ENCODE measurements at places on chromosomes 12 and 14.

DNA sequence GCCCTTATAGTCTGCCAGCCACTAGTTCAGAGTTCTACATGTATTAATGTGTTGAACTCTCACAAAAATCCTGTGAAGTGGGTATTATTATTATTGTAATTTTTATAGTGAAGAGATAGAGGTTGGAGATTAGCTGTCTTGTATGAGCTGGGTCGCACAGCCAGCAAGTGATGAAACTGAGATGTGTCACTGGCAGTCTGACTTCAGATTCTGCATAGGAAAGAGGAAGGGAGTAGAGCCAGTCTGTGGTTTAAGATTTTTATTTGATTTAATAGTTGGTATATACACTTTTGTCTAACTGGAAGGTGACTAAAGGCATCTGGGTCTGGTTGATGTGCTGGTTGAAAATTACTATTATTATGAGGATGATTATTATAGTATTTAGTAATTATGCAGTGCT is 5.8 kb upstream of the FRS2 start:
- no peak for DNase-seq

DNA sequence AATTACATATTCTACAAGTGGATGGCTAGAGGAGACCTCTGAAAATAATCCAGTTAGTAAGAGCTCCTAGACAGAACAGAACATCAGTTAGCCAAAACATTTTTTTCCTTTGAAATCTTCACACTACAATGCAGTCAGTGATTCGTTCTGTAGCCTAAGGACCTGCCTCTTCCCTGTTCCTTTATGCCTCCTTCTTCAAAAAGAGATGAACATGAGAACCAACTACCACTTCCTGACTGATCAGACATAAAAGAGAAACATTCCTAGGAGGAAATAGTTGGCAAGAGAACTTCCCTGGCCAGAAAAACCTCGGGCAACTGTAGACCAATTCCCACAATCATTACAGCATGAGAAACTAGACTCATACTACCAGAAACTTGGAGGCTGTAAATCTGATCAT is 29.4 kb downstream of the ITPR2 start:
- DNase-seq, result peak; percentile 56

DNA sequence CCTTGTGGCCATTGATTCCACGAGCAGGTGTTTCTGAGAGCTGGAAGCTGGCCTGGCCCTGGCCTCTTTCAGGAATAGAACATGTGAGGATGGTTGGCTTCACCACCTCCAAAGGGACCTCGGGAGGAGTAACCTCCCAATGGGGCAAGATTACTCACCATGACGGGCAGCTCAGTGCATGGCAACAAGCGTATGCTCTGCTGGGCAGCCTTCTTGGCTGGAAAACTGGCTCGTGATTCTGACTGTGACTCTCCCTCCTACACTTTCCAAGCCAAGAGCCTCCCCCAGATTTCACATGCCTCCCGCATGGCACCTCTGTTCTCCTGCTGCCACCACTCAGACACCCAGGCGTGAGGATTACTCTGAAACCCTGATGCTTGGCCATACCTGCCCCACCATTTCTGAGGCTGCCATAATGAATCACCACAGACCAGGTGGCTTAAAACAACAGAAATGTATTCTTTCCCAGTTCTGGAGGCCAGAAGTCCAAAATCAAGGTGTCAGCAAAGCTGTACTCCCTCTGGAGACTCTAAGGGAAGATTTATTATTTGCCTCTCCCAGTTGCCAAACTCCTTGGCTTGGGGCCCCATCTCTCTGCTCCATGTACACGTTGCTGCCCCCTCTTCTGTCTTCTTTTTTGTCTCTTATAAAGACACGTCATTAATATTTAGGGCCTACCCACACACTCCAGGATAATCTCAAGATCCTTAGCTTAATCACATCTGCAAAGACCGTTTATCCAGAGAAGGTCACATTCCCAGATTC is 215.9 kb downstream of the CHST11 start:
- peak; percentile 68 for DNase-seq

DNA sequence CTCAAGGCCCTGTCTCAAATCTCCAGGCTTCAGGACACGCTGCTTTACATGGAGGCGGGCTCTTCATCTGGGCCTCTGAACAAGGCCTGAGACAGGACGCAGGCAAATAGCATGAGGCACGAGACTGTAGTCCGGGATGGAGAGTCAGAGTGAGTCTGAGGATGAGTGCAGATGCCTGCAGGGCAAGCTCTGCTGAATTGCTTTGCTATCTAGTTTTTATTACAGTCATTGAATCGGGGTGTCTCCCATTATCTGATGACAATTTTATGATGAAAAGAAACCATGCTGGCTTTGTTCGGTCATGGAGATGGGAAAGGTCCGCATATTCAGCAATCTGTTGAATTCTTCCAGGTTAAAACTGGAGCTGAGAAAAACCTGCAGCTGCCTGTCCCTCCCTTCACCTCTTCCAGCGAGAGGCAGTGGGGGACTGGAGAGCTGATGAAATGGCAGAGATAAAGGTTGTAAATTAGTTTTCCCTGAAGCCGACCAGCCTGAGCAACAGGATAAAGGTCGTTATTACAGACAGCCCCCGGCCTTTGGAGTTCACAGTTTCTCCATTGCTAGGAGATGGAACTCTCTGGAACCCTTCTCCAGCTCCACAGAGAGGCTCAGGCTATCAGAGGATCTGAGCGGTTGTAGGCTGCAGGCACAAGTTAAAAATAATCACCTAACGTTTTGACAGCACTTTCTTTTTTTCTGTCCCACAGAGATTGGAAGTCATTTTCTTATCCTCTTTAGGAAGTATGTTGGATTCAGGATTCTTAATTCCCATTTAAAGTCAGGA is 1.3 kb upstream of the ADGRD1 start:
- no peak for DNase-seq

DNA sequence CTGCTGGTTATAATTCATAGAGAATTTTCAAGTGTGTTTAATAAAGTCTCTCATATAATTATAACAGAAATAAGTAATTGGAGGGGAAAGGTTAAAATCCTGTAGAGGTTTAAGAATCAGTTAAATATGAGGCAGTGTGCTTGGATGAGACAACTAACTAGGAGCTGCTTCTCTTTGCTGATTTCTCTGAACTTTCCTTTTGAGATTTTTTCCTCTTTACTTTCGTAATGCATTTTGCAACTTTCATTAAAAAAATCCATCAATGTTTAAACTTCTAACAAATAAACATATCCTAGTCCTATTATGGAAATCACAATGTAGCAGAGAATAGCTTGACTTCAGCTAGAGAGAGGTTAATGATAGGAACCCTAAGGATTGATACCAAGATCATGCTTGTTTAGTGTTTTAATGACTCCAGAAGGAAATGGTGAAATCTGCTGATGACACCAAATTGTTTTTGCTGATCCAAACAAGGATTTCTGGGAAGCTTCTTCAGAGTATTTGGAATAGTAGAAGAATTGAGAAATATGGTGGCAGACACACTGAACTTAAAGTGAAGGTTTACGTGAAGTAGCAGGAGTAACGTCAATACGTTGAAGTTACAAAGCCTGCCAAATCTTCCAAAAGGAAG is 122.6 kb downstream of the RAD51B start:
- peak; percentile 5 for DNase-seq

- peak; percentile 42 for DNase-seq
These were observed 107.7 kb upstream of the SLC38A2 start for GRCh38 chr12:46480316-46480715.

- peak; percentile 87 for DNase-seq
These were observed 123.5 kb upstream of the CAND1 start for GRCh38 chr12:67145692-67146091.

GRCh38 chr12:15662303-15662980 is 126.7 kb downstream of the EPS8 start:
- DNase-seq, result peak; percentile 99

GRCh38 chr12:116400636-116401372 is 123.3 kb upstream of the MED13L start:
- no peak for DNase-seq

DNA sequence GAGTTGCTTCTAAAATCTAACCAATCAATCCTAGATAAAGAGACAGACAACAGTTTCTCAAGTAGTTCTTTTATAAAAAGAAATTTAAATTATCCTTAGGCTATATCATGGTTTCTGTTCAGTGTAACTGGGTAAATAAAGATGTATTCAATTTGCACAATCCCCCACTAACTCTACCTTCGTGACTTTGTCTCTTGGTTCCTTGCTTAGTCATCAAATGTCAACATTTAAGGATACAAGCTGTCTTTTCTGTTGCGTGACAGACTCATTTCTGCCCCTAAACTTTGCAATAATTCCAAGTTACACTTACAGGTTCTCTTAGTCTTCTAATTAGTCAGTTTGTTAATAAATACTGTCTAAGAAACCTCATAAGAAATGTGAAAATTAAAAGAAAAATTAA is 50.6 kb downstream of the SCAF11 start:
- DNase-seq, result peak; percentile 19

DNA sequence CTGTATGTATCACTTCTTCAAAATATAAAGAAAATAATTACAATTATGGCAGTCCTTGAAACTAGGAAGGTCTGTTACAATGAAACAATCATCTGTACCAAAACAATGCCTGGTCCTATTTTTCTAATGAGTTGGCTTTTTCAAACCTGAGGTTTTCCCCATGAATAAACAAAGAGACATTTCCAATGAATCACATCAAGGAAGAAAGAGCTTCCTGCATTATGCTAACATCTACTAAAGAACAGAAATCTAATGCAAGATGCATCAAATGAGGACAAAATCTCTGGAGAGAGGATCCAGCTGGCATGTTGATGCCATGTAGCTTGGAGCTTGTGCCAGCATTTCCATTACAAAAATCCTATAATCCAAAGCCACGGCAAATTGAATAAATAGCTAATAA is 29.3 kb downstream of the NIN start:
- peak; percentile 74 for DNase-seq

- DNase-seq, result no peak
These were observed 203.1 kb upstream of the C14orf180 start for GRCh38 chr14:104376202-104377140.

DNA sequence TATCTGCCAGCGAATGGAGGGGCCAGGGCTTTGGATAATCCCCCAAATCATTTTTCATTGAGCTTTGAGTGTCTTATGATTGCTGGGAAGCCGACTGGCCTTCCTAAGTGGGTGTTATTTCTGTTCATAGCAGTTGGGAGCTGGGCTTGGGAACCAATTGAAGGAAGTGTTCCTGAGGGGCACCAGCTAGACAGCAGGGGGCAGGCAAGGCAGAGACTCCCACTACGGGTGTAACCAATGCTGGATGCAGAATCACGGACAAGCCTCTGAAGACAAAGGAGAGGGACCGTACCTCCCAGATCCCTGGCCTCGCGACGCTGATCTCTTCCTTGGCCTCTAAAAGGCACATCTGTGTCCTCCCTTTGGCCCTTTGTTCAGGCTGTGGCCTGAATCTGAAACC is 149.0 kb upstream of the PRMT8 start:
- DNase-seq, result peak; percentile 16

DNA sequence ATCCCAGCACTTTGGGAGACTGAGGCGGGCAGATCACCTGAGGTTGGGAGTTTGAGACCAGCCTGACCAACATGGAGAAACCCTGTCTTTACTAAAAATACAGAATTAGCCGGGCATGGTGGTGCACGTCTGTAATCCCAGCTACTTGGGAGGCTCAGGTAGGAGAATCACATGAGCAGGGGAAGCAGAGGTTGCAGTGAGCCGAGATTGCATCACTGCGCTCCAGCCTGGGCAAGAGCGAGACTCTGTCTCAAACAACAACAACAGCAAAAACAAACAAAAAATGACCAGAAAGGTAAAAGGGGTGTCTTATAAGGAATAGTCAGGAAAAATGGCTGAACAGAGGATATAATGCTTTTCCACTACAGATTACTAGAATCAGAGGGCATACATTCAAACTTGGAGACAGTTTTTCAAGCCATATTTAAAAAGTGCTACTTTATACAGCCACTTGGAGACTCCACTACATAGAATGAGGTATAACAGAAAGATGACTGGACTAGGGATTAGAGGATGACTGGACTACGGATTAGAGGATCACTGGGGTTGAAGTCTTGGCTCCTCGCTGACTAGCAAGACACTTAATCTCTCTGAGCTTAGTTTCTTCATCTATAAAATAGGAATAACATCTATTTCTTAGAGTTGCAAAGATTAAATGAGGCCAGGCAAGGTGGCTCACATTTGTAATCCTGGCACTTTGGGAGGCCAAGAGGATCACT is 4.9 kb upstream of the CS start:
- DNase-seq, result no peak

GRCh38 chr14:29144621-29145020 is 378.0 kb downstream of the FOXG1 start:
- DNase-seq, result peak; percentile 35

GRCh38 chr12:25459541-25459951 is 93.5 kb downstream of the LMNTD1 start:
- DNase-seq, result no peak

DNA sequence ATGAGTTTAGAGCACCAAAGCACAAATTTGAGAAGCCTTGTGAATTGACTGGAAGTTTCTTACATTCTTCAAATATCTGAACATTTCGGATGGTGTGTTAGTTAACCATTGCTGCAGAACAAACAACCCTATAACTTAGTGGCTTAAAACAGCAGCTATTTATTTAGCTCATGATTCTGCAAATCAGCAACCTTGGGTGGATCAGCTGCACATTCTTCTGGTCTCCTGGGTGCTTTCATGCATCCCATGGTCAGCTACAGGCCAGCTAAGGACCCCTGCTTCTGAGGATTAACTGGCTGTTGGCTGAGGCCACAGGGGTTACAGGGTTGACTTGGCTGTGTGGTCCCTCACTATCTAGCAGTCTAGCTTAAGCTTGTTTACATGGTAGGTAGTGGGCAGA is 114.0 kb upstream of the HIF1A start:
- no peak for DNase-seq

GRCh38 chr12:5070090-5070489 is 26.4 kb downstream of the KCNA5 start:
- no peak for DNase-seq

GRCh38 chr12:2851931-2852330 is 4.9 kb downstream of the TEX52 start:
- no peak for DNase-seq
